OCI-M1 (cell line): ENCODE measurements at places on chromosomes 4 and X.

GRCh38 chrX:52213276-52213675 is 28.6 kb downstream of the MAGED4 start:
- no peak for DNase-seq

- DNase-seq = peak; percentile 86
Observed at GRCh38 chr4:144174401-144175067, 34.0 kb upstream of the GYPA start.

GRCh38 chr4:57430726-57431125 is 320.5 kb upstream of the IGFBP7 start:
- no peak for DNase-seq

DNA sequence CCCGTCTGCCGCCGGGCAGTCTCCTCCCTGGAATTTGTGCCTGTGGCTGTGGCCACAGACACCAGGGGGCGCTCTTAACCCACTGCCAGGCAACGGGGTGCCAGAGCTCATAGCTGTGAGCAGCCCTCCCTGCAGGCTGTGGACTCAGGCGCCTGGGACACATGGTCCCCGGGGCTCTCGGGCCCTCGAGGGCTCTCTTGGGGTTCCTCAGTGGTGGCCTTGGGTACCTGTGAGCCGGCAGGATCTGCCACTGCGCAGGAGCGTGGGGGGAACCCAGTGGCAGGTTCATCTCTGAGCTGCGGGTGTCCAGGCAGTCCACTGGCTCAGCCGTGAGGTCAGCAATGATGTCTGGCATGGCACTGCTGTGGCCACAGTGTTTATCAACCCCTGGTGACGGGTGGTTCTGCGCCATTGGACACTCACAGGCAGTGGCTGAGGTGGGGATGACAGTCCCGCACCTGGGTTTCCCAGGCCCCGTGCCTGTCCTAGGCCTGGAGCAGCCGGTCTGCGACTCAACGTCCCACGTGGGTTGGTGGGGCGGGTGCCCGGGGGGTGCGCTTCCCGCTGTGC is 37.2 kb downstream of the PCGF3 start:
- peak; percentile 78 for DNase-seq

DNA sequence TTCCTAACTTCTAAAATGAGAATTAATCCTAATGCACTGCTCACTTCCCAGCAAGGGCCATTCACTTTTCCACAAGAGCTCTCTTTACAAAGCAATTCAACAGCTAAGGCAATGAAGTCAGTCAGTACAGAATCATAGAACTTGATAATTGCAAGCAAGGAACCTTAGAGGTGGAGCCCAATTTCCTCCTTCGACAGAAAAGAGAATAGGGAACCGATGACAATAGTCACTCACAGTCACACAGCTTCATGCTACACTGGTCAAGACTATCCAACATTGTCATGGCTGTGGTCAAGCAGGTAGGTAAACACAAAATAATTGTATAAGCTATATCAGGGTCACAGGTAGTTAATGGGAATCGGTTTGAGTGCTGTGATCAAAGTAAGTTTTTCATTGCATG is 90.0 kb downstream of the ELOVL6 start:
- peak; percentile 20 for DNase-seq

GRCh38 chr4:53916431-53916889 is 147.9 kb downstream of the CHIC2 start:
- DNase-seq = no peak

GRCh38 chr4:18669390-18669789 is 647.8 kb upstream of the LCORL start:
- DNase-seq = no peak

- no peak for DNase-seq
Observed at GRCh38 chr4:17941731-17942130, 79.8 kb downstream of the LCORL start.

- DNase-seq = no peak
Observed at GRCh38 chr4:15913631-15913970, 24.9 kb downstream of the FGFBP1 start.

- DNase-seq = no peak
Observed at GRCh38 chr4:40502220-40502619, 127.4 kb downstream of the RBM47 start.

- DNase-seq = no peak
Observed at GRCh38 chr4:98564852-98565251, 93.6 kb downstream of the TSPAN5 start.
